ENCODE measurements at places on chromosomes 12 and 14.

GRCh38 chr14:94153750-94154342 is 20.3 kb upstream of the PPP4R4 start:
- DNase-seq = no peak

GRCh38 chr12:63021116-63021515 is 86.2 kb upstream of the PPM1H start:
- DNase-seq = no peak

GRCh38 chr14:68306934-68307789 is 485.7 kb downstream of the ZFP36L1 start:
- DNase-seq = no peak

DNA sequence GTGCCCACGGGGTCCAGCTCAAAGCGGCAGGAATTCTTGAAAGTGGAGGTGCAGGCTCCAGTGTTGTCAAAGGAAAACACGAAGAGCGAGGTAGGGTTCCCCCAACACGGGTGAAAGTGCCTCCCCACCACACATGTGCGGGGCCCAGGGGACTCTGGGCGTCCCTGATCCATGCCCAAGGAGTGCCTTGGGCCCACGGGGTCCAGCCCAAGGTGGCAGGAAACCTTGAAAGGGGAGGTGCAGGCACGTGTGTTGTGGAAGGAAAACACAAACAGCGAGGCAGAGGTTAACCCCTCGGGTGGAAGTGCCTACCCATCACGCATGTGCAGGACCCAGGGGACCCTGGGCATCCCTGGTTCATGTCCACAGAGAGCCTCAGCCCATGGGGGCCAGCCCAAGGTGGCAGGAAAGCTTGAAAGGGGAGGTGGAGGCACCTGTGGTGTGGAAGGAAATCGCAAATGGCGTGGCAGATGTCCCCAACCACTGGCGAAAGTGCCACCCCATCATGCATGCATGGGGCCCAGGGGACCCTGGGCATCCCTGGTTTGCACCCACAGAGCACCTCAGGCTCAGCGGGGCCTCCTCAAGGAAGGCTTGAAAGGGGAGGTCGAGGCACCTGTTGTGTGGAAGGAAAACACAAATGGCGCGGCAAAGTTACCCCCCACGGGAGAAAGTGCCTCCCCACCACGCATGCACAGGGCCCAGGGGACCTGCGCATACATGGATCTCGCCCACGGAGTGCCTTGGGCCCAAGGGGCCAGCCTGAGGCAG is 584.6 kb downstream of the ALG10 start:
- no peak for DNase-seq
